Stimulated activated CD4-positive, alpha-beta T cell treated with anti-CD3 and anti-CD28 coated beads, Interleukin-4, amount 100 ng/mL, for 24 hours (primary cell): ENCODE measurements at places on chromosomes 4 and X.

- no peak for DNase-seq
Observed at GRCh38 chrX:117957128-117957527, 159.5 kb downstream of the KLHL13 start.

GRCh38 chr4:95539106-95539505 lies 9.7 kb downstream of the UNC5C start:
- no peak for DNase-seq

GRCh38 chr4:23234716-23235115 lies 542.0 kb downstream of the GBA3 start:
- no peak for DNase-seq

DNA sequence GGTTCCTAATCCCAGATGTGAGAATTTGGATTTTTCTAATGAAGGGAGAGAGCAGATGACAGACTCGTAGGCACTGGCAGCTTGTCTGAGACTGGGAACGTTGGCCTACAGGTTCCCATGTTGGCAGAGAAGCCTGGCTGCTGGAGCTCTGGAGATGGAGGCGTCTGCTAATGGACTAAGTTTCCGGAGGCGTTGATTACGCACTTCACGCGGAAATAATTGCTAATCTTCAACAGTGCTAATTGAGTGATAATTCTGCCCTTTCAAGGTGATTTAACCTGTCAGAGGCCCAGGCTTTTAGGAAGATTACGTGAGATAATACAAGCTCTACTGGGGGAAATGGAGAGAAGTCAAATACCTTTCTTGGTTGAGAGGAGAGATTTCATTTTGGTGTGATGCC lies 77.4 kb downstream of the PSAPL1 start:
- no peak for DNase-seq

DNA sequence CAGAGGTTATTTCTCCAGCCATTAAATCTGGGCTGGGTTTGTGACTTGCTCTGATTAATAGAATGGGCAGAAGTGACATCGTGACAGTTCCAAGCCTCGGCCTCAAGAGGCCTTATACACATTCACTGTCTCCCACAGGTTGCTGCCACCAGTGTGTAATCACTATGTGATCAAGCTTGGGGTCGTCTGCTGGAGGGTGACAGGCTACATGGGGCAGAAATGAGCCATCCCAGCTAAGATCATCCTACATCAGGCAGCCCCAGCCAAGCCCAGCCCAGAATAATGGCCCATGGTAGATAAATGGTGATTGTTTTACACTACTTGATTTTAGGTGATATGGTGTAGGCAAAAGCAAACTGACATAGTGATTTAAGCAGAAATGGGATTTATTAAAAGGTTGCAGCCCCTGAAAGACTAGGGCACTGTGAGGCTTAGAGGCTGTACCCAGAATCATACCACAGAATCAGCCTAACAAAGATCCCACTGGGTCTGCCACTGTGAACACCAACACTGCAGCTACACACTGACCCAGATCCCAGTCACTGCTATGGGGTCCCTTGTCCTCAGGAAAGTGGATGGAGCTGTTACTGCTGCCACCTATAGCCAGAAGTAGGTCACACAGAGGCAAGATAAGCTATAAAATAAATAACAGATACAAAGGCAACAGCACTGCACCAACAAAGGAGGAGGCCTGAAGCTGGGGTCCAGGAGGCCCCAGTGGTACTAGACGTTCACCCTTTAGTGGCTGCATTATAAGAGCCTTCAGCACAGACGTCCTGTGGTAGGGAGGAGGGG lies 159.6 kb upstream of the RBPJ start:
- DNase-seq = no peak

- no peak for DNase-seq
Observed at GRCh38 chr4:172352356-172352755, 539.2 kb downstream of the GALNTL6 start.

GRCh38 chr4:80172203-80172602 lies 25.1 kb upstream of the PRDM8 start:
- peak; percentile 43 for DNase-seq

GRCh38 chr4:140866492-140867005 lies 110.4 kb upstream of the TBC1D9 start:
- DNase-seq = no peak

DNA sequence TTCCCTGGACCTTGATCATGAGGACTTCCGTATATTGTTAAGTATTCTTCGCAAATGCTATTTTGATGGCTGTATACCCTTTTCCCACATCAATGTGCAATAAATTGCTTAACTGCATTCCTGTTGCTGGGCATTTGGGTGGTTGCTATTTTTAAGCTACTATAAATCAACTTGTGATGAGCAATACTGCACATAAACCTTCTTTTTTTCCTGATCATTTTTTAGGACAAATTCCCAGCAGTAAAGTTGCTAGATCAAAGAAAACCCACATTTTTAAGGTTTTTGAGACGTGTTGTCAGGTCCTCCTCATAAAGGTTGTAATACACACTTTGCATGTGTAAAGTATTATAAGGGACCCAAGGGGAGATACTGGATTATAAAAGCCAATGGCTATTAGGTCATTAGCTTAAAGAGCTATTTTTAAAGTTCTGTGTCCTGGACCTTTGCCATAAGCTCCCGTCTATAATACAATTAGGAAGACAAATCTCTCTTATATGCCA lies 35.6 kb downstream of the LIMCH1 start:
- no peak for DNase-seq

DNA sequence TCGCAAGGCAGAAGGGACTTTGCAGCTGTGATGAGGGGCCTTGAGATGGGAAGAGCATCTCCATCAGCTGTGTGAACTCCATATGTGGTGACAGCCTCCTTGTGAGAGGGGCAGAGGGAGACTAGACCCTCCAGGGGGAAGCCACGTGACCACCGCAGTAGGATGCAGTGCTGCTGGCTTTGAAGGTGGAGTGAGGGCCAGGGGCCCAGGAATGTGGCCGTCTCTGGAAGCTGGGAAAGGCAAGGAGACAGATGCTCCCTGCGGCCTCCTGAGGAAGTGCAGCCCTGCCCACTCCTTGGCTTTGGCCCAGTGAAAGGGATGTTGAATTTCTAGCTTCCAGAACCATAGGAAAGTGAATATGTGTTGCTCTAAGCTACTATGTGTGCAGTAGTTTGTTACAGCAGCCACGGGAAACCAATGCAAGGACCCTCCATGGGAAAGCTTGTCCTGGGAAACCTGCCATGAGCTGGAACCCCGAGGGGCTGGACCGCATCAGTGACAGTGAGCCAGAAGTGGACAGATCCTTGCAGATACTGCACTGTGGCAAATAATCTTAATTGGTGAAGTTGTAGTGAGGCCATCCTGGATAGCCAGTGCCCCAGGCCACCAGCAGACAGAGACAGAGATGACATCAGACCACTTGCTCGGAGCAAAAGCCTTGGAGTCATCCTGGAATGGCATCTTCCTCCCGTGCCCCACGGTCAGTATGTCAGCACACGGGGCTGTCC lies 35.4 kb upstream of the SORCS2 start:
- DNase-seq = no peak

DNA sequence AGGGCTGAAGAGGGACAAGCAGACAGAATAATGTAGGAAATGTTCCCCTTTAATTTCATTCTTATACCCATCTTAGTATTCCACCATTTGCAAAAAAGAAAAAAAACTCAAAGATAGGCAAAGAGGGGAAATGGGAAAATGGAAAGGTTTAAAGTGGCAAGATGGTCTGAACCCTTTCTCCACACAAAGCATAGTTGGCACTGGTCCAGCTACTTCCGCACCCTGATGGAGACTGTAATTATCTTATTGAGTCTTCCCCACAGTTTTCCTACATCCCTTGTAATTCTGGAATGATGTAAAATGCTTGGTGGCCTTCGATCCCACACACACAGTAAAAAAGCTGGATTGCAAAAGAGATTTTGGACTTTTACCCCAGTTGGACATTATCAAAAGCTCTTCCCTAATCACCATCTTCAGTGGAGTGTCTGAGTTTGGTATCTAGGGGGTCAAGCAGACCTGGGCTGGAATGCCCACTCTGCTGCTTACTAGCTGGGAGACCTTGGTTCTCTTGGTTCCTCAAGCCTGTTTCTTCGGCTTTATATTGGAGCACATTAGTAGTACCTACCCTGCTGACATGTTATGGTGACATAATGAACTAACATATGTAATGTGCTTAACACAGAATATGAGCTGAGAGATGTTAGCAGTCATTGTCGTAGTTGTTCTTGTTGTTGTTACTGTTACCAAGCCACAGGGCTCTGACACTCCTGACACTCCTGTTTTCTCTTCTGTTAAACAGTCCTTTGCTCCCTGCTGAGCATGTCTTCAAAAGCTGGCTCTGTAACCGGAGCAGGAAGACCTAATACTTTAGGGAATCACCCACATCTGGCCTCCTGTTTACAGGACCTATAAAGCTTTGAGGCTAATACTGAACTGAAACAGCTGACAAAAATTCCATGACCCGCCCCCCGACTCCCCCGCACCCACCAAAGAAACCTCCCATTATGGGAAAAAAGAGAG lies 4.7 kb downstream of the SRPX2 start:
- no peak for DNase-seq

GRCh38 chr4:168293386-168293975 lies 25.1 kb downstream of the DDX60 start:
- DNase-seq = no peak

GRCh38 chrX:48897157-48897624 lies 377 bp downstream of the TIMM17B start:
- DNase-seq = peak; percentile 73

- no peak for DNase-seq
Observed at GRCh38 chr4:73663576-73663975, 43.3 kb upstream of the RASSF6 start.

DNA sequence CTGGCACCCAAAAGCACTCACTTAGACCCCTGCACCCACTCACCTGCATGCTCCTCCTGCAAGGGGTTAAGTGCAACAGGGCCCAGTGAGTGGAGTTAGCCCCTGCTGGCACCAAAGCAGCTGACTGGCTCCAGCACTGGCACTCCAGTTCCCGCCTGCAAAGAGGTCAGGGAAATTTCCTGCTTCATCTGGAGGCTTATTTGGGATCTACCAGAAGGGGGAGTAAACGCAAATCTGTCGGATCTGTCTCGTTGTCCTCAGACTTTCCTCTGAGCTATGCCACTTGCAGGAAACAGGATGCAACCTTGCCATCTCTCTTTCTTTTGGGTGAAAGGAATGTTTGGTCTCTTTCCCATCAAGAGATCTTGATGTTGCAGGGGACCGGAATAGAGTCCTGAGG lies 435.6 kb downstream of the PCDH10 start:
- DNase-seq = no peak

- DNase-seq = no peak
Observed at GRCh38 chr4:87849612-87850011, 16.8 kb downstream of the MEPE start.

- DNase-seq = no peak
Observed at GRCh38 chrX:150558424-150558823, 10.0 kb upstream of the MTM1 start.

DNA sequence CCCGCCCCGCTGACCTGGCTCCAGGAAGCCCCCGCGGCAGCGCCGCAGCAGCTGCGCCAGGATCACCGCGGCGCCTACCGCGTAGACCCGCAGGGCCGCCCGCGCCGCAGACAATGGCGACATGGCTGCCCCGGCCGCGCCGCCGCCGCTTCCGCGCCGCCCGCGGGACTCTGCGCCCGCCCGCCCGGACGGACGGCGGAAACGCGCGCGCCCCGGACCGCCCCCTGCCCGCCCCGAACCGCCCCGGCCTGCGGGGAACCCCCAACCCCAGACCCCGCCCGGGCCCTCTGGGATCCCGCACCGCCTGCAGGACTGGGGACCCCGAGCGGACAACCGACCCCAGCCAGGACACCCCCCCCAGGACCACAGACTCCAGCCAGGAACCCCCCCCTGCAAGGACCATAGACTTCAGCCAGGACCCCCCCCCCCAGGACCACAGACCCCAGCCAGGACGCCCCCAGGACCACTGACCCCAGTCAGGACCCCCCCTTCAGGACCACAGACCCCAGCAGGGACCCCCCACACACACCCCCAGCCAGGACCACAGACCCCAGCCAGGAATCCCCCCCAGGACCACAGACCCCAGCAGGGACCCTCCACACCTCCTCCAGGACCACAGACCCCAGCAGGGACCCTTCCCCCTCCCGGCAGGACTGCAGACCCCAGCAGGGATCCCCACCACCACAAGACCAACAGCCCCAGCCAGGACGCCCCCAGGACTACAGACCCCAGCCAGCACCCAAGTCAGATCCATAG lies at the start of the genes DHRSX and ZBED1:
Gene DHRSX, minus strand, starts transcription at position 174 of the 756 bp plus-strand sequence. Its CDS starts 51 bp downstream, at position 123.
Gene ZBED1, minus strand, starts transcription at position 174 of the 756 bp plus-strand sequence. CDS start 10,257 bp downstream, outside the sequence.
- DNase-seq = peak; percentile 43

- peak; percentile 68 for DNase-seq
Observed at GRCh38 chr4:87058356-87059073, 123.7 kb downstream of the AFF1 start.

DNA sequence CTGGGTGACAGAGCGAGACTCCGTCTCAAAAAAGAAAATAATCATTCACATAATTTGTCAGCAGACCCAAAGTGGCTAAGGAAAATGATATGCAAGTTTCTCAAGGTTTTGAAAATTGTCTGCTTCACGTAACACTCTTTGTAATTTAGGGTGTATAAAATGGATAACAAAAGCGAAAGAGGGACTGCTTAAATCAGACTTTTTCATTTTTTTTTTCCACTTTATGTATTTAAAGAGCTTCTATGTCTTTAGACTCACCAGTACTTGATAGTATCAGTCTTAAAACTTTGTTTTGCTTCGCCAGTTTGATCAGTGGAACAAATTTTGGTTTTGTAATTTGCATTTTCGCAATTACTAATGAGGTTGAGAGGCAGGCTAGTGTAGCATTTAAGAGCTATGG lies 34.6 kb downstream of the USP9X start:
- no peak for DNase-seq

- DNase-seq = peak; percentile 15
Observed at GRCh38 chr4:4460759-4461158, 73.9 kb downstream of the NSG1 start.

- no peak for DNase-seq
Observed at GRCh38 chr4:34046580-34046979, 2197.7 kb downstream of the ARAP2 start.

- no peak for DNase-seq
Observed at GRCh38 chr4:67052814-67053675, 492.3 kb downstream of the CENPC start.

- no peak for DNase-seq
Observed at GRCh38 chrX:41600291-41600690, 88.5 kb upstream of the GPR34 start.

GRCh38 chrX:1190596-1191145 lies 21.8 kb downstream of the CRLF2 start:
- DNase-seq = no peak

- no peak for DNase-seq
Observed at GRCh38 chr4:89266128-89266527, 41.5 kb downstream of the GPRIN3 start.

DNA sequence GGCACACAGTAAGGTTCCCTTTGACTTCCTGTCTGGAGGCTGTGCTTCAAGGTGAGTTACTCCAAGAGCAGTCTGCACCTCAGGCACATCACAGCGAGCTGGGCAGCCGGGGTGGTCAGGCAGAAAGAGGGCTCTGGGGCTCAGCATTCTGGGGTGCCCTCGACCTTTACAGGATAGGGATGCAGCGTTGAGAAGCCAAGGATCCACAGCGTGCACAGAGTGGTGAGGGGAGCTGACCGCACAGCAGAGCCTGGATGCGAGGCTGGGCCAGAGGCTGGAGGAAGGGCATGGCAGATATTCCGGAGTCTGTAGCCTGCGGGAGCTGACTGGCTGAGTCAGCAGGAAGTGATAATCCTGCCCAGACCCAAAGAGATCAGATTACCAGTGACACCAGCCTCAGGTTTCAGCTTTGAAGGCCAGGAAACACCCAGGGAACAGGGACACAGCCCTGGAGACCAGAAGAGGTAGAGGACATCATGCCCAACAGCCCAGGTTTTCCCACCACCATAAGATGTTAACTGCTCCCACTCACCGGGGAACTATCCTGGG lies 38.4 kb upstream of the PDLIM3 start:
- no peak for DNase-seq
